Hematopoietic multipotent progenitor cell treated with erythropoietin and hydrocortisone succinate and interleukin-3 and kit ligand, for 15 days (in vitro differentiated cells): ENCODE measurements at places on chromosomes 12 and 14.

- DNase-seq, result no peak
Measured at GRCh38 chr14:68844210-68844545, 51.3 kb upstream of the ZFP36L1 start.

DNA sequence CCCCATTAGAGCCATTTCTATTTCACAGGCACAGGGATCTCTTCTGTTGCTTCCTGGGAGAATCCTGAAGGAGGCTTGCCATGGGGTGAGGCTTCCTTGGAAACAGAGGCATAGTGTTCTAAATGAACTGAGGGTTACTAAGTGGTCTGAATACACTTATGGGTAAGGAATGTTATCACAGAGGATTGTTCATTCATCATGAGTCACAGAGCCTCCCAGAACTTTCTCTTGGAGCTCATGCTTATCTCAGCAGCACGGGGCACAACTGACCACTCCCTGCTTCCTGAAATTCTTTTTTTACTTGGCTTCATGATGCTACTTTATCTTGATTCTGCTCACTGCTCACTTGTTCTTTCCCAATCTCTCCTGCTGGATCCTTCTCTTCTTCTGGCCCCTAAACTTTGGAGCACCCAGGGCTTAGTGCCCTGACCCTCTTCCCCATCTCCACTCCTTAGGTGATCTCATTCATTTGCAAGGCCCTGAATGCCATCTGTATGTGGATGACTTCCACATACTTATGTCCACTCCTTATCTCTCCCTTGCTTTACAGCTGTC is 57.9 kb downstream of the ANO6 start:
- DNase-seq, result no peak

- no peak for DNase-seq
Measured at GRCh38 chr12:85448548-85449139, 168.6 kb downstream of the ALX1 start.

DNA sequence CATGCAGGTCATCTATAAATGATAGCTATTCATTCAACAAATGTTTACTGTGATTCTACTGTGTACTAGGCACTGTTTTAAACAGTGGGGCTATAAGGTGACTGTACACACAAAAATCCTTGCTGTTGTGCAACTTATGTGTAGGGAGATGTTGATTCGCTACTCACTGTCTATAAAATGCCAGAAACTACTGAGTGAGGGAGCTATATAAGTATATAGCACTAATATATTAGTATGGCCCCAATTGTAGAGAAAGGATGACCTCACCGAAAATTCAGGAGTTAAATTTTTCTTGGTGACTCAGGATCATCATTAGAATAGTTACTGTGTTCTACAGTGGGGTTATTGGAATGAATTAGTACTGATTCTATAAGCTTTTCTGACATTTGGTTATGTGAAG is 117.4 kb downstream of the TGFB3 start:
- no peak for DNase-seq

GRCh38 chr12:62472472-62472871 is 5.8 kb downstream of the MON2 start:
- DNase-seq, result no peak

DNA sequence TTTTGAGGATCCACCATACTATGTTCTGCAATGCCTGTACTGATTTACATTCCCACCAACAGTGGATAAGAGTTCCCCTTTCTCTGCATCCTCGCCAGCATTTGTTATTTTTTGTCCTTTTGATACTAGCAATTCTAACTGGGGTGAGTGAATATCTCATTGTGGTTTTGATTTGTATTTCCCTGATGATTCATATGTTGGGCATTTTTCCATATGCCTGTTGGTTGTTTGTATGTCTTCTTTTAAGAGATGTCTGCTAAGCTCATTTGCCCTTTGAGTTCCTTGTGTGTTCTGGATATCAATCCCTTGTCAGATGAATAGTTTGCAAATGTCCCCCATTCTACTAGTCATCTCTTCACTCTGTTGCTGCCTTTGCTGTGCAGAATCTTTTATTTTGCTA is 49.0 kb upstream of the MSRB3 start:
- DNase-seq, result no peak

DNA sequence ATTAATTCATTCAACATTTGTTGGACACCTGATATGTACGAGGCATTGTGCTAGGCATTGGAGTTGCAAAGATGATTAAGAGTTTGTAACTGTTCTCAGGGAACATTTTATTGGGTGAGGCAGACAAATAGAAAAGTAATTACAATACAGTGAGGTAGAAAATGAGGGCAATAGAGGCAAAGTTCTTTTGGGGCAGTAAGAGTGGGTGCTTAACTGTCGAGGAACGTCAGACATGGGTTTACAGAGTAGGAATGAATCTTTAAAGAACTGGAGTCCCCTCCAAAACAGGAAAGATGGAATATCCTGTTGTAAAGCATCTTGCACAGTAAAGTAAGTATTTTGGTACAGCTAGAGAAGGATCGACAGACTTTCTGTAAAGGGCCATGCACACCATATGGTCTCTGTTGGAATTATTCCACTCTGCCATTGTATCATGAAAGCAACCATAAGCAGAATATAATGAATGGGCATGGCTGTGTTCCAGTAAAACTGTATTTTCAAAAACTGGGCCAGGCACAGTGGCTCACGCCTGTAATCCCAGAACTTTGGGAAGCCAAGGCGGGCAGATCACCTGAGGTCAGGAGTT is 9.1 kb downstream of the CREBL2 start:
- DNase-seq, result no peak

DNA sequence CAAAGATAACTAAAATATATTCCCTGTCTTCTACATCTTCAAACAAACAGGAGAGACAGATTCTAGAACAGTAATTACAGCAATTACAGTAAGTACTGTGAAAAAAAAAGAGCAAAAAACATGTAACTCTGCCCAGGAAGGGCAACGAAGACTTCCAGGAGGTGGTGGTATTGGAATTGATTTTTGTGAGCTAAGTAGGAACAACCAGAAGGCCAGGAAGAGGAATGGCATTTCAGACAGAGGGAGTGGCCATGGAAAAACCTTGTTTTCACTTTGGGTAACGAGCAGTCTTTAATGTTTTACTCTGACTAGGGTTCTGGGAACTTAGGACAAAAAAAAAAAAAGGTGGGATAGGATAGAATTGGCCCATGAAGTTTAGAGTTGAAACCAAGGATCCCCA is 196.3 kb upstream of the PLEKHG7 start:
- DNase-seq, result no peak

- DNase-seq, result no peak
Measured at GRCh38 chr12:53218551-53219291, 11.7 kb upstream of the ITGB7 start.
